ENCODE measurements at places on chromosomes 5 and 9.

DNA sequence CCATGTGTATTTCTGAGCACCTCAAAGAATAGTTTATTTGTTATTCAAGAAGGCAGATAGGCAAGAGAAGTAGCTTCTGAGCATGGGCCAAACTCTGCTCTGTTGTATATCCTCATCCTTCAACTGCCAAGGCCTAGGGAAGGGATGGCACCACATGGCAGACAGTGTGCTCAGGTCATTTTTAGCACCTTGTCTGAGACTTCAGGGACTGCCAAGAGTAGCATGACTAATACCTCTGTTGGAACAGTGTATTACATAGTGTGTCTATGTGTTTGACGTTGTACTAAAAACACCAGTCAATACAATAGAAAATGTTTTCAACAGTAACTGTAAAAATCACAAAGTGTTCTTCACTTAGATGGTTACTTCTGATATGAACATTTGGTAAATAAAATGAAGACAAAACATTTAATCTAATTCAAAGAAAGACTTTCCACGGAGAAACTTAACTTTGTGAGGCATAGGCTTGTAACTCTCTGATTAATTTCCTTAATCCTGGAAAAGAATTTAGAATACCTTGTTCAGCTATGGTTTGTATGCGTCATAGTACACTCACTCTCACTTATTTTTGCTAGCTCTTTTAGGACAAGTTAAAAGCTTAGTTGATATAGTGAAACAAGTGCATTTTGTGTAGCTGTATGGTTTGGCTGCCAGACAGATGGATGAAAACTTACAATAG lies 318.4 kb upstream of the RIOK2 start:
- no peak for DNase-seq

DNA sequence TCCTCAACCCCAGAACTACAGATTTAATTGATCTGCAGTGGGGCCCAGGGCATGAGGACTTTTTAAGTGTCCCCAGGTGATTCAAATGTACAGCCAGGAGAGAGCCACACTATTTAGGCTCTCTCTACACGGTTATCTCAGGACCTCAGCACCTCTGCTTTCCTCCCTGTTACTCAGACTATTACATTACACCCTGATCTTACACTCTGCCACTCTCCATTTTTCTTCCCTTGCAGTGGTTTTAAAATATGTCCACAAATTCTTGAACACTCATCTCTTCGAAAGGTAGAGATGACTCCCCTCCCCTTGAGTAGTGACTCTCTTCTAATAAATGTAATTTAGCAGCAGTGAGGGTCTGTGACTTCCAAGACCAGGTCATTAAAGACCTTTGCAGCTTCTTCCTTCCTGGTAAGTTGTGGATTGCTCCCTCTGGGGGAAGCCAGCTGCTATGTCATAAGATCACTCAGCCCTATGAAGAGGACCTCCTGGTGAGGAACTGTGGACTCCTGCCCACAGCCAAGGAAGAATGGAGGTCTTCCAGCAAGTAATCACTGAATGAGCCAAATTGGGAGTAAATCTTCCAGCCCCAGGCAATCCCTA lies 87.5 kb upstream of the SSBP2 start:
- no peak for DNase-seq

DNA sequence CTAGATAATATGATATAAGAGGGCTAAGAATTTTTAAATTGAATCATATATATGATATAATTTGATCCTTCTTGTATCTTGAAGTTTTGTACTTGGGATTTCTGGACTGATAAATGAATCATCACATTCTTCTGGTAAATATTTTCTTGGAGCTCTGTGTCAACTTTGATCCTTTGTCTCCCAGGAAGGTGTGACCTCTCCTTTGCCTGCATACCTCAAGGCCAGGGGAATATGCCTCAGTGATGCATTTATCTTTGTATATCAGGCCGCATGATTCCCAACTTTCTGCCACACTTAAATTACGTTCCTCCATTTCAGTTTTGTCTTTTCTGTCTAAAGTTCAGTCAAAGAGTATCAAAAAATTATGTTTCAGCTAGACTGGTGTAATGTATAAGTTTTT lies 101.2 kb downstream of the NLN start:
- no peak for DNase-seq

GRCh38 chr9:131854334-131854733 lies 114.5 kb upstream of the RAPGEF1 start:
- DNase-seq, result no peak

DNA sequence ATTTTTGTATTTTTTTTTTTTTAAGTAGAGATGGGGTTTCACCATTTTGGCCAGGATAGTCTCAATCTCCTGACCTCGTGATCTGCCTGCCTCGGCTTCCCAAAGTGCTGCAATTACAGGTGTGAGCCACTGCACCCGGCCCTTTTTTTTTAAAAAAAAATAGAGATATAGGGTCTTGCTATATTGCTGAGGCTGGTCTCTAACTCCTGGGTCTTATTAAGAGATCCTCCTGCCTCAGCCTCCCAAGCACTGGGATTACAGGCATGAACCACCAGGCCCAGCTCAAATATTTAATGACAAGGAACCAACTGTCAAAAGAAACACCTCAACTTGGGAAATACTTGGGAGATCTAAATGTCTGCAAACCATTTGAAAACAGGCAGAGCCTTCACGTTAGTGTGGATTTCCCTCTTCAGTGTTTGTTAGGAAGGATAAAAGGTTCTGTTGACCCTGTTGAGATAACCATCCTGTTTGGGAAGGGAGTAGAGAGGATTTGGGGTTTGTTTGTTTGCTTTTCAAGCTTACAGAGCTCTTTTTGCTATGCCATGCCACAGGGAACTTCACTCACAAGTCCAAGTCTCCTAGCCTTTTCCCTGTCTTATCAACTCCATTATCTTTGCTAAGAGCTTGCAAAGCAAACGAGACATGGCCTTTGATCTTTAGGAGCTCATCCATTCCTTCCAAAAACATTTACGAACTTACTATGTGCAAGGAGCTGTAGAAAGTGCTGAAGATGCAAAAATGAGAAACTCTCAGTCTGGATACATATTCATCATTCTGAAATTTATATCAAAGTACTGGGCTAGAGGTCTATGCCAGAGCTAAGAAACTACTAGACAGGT lies 7.5 kb downstream of the FAXDC2 start:
- no peak for DNase-seq

- no peak for DNase-seq
Observed at GRCh38 chr9:69249337-69249736, 75.3 kb downstream of the TJP2 start.

GRCh38 chr9:37302277-37302676 lies 120.2 kb upstream of the GRHPR start:
- DNase-seq, result no peak

GRCh38 chr5:50794812-50795211 lies 128.4 kb downstream of the PARP8 start:
- no peak for DNase-seq

GRCh38 chr9:77773381-77773780 lies 125.3 kb upstream of the GNA14 start:
- no peak for DNase-seq

- no peak for DNase-seq
Observed at GRCh38 chr5:132364319-132364718, 5.2 kb upstream of the SLC22A5 start.

- DNase-seq, result no peak
Observed at GRCh38 chr5:126120939-126121338, 302.3 kb upstream of the GRAMD2B start.

- DNase-seq, result no peak
Observed at GRCh38 chr5:150431574-150431973, 18.0 kb downstream of the RPS14 start.
